GDM1 (cell line): ENCODE measurements at places on chromosomes 3 and 15.
A peak's percentile ranks its signal among the peaks of the same experiment; 100 is the strongest.

DNA sequence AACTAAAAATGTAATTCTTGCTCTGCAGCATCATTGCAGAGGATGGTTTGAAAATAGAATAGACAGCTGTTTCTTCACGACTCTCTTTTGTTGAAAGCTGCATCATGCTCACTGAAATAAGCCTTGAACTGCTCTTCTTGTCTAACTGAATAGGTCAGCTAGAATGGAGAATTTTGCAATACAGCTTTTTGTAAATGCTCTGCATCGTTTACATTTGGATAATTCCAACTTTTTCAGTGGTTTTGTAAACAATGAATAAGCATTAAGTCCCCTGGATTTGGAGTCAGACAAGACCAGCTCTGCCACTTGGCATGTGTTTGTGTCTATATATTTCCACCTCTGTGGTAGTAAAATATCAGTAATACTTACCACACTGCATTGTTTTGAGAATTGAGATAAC lies 95.2 kb downstream of the PLSCR2 start:
- no peak for DNase-seq

DNA sequence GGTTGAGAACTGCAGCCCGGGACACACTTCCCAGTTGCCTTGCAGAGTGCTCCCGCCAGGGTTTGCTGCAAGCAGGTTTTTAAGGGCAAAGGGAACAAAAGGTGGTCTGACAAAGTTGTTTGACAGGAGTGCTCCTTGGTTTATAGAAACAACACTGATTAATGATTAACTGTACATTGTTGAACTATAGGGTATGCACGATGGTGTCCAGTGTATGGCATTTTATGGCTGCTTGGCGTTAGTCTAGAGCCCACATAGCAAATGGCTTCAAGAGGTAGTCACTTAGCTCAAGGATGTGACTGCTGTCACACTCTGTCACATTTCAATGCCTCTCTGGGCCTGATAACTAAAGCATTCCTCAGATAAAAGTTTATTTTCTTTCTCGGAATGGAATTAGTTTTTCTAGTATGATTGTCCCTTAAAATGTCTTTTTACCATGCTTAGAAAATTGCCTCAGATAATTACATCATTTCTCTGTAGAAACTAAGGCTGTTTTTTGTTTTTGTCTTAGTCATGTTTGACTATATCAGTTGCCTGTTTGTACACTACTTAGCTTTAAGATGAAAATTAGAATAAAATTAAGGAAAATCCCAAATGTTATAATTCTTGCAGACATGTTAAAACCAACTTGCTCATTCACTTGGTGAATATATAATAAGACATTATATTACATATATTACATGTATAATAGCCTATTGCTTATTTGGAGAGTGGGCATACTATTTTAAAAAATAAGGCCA lies 61.3 kb upstream of the GATM start:
- DNase-seq = no peak

- DNase-seq = no peak
These were observed 254.7 kb downstream of the CACNA2D3 start for GRCh38 chr3:54376939-54377578.

- no peak for DNase-seq
These were observed 1.6 kb downstream of the LINGO1 start for GRCh38 chr15:77630956-77631744.

- DNase-seq = no peak
These were observed 1.7 kb downstream of the MEIS2 start for GRCh38 chr15:37098468-37099318.

- DNase-seq = no peak
These were observed 66.7 kb downstream of the RFX7 start for GRCh38 chr15:56176996-56177395.

- DNase-seq = no peak
These were observed 307.8 kb downstream of the GABRG3 start for GRCh38 chr15:27278761-27279160.

DNA sequence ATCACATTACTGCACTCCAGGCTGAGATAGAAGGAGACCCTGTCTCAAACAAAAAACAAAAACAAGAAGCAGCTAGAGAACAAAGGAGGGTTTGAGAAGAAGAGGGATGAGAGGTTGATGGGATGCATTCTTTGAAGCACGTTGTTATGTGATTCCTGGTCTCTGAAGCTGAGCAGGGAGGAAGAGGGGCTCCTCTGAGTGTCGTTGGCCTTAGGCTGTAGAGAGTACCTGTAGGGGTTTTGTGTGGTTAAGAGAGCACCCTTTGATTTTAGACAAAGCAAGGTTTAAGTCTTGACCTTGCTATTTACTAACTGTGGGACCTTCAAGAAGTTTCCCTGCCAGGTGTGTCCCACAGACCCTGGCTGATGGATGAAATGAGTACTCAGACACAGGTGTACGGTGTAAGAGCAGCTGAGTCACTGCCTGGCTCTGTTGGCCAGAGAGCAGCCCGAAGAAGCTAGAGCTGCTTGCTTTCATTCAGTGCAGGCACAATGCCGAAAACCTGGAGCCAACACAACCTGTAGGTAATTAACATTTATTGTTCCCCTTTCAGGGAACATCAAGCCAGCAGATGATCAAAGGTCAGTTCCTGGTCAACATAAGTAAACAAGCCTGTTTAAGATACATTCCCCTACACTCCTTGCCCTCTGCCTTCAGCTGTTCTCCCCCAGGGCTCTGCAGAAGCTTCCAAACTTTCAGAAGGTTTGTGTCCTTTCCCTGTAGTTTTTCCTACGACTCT lies 67.2 kb downstream of the LRRK1 start:
- DNase-seq = no peak

GRCh38 chr3:38555926-38556325 lies 59.8 kb downstream of the EXOG start:
- no peak for DNase-seq

DNA sequence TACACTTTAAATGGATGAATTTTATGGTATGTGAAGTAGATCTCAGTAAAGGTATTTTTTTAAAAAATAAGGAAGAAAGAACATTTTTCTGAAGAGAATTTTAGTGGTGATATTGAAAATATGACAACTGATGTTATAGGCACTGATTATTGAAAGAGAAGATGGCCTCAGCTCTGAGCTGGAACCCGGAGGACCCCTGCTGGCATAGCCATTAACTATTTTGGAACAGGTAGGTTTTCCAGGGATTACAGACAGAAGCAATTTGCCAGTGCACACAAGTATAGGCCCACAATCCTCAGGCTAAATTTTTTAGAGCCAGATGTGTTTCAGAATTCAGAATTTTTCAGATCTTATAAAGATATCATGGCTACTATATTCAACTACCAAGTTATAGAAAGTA lies 315.9 kb upstream of the GPR149 start:
- no peak for DNase-seq

DNA sequence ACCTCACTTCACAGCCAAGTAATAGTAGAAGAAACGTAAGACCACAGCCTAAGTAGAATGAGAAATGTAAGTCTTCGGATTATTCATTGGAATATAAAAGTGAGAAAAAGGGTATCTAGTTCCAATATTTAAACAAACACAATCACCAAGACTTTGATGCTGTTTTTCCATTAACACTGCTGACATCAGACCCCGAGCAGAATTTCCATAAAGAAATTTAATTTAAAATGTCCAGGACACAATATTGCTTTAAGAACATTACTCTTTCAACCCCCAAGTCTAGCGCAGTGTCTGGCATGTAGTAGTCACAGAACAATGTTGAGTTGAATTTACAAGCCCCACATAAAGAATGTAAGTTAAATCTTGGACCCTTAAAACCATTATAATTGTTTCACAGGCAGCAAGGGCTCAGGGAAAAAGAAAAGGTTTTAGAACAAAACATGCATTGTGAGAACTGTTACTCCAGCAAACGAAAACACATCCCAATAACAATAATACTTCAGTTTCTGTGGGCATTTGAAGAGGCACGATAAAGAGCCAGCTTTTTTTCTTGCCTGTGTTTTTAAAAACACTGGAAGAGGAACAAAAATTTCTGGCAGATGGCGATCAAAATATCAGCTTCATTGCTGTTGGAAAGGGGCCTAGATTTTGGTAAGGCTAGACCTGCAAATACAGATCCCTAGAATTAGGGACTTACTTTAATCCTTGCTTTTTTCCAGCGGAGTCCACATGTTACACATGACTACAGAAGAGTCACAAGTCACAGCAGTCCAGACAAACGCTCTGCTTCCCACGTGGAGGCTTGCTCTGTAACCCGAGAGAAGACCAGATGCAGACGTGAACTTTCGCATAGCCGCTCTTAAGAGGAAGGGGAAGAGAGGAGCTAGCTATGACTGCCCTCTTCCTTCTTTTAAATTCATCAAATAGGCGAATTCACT lies 77.9 kb upstream of the IGSF10 start:
- no peak for DNase-seq

GRCh38 chr3:89624494-89624893 lies 517.1 kb downstream of the EPHA3 start:
- no peak for DNase-seq

DNA sequence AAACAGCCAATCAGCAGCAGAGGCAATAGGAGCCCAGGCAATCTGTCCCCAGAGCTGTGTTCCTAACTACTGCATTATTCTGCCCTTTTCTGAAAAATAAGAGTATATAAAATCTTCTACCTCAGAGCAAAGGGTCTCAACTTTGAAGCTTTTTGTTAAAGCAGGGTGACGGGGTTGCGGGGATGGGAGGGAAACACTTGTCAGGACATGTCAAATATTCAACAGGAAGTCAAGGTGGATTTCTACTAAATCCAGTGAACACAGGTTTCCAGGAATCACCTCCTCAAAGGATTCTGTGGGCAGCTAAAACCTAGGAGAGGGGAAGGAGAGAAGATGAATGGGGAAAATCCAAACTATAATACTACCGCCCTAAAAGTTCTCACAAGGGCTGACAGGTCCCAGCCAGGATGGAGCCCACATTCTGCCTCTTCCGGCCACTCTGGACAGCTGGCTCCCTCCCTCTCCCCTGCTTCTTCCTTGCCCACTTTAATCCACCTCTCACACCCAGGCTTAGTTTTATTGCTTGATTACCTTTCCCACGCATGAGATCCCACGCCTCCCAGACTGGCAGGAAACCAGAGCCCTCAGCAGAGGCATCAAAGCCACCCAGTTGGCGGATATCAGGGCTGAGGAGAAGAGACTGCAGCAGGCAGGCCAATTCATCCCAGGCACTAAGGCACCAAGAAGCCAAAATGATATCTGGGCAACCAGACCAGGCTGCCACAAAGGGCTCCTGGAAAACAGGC lies 77.2 kb downstream of the OSBPL10 start:
- no peak for DNase-seq

GRCh38 chr3:140906785-140907184 lies 34.9 kb upstream of the SLC25A36 start:
- DNase-seq = no peak

DNA sequence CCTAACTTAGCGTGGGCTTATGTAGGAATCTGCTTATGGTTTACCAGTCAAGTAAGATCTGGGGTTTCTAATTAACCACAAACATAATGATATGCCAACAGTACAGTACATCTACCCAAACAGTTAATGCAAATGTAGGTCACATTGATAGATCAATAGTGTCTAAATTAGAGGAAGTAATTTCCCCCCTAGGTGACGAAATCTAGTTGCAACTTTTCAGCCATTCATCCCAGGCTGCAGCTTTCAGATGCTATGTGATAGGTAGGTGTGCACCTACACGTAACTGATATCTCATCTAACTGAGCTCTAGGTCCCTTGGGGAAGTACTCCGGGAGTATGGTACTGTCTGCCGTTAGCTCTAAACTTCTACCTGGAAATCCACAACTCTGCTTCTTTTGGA lies 57.2 kb downstream of the CRTC3 start:
- no peak for DNase-seq

DNA sequence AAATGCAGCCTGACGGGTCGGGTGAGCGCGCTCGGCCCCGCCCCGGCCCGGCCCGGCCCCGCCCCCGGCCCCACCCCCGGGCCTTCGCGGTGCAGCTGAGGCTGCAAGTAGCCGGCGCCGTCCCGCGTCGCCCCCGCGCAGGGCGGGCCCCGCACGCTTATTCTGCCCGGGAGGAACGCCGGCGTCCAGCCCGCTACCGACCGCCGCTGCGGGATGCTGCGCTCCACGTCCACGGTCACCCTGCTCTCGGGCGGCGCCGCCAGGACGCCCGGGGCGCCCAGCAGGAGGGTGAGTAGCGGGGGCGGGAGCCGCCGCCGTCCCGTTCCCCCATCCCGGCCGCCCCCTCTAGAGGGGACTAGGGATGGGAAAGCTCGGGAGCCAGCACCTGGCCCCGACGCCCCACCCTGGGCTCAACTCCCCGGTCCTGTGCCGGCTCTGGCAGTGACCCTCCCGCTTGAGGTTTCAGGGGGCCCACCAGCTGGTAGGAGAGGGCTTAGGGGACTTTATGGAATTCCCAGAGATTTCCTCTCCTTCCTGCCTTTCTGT lies at the start of gene MYZAP:
Gene MYZAP (plus strand): TSS at position 83 of the 546 bp plus-strand sequence. CDS start 131 bp downstream, at position 214.
- DNase-seq = no peak

DNA sequence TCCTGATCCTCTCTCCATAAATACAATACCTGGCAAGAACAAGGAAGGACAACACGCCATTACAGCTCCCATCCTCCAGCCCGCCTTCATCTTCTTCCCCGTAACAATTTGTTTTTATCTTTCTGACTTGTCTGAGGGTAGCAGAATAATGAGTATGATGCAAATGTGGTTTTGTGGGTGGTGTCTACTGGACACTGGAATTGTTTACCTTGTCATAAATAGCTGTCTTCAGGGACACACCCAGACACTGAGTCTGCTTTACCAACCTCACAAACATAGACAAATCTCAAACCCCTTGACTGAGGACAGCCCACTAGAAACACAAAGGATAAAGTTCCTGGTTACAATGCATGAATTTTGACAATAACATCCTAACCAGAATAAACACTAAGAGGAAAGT lies 13.4 kb downstream of the WDR72 start:
- no peak for DNase-seq

- no peak for DNase-seq
These were observed 36.9 kb downstream of the SENP8 start for GRCh38 chr15:72155003-72155621.

- DNase-seq = no peak
These were observed 54.2 kb downstream of the DTWD1 start for GRCh38 chr15:49675041-49675440.

DNA sequence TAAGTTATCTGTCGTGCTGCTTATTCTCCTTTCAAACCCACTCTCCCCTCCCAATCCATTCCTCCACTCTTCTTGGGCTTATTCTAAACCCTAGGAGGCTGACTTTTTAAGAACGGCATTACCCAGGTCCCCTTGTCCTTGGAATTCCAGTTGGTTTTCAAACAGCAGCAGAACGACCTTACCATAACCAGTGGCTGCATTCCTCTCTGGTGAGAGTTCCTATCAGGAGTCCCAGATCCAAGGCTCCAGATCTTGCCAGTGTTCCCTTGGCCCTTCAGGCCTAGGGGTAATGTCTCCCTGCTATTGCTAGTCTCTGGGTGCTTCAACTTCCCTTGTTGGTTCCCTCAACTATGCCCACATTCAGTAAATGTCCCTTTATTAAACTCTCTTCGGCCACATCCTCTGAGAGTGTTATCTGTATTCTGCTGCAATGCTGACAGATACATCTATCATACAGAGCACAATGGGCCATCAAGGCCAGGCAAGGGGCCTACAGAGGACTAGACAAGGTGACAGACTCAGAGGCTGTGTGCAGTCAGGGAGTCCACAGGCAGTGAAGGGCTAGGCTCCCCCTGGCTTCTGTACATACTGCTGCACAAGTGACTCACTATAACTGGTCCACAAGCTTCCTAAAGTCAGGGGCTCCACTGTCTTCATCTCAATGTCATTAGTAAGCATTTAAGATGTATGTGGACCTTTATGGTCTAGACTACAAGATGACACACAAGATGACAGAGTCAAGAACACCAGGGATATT lies 10.1 kb downstream of the LYSMD2 start:
- peak; percentile 9 for DNase-seq

- DNase-seq = no peak
These were observed 26.6 kb downstream of the SEMA7A start for GRCh38 chr15:74406992-74407705.

GRCh38 chr3:144332868-144333267 lies 361.2 kb downstream of the DIPK2A start:
- DNase-seq = no peak
